ENCODE measurements at places on chromosomes 6 and 20.
A peak's percentile ranks its signal among the peaks of the same experiment; 100 is the strongest.

GRCh38 chr6:12806796-12807195, 90.2 kb downstream of the PHACTR1 start:
- DNase-seq = no peak

GRCh38 chr6:114068771-114069170, 97.8 kb upstream of the HDAC2 start:
- DNase-seq = no peak

DNA sequence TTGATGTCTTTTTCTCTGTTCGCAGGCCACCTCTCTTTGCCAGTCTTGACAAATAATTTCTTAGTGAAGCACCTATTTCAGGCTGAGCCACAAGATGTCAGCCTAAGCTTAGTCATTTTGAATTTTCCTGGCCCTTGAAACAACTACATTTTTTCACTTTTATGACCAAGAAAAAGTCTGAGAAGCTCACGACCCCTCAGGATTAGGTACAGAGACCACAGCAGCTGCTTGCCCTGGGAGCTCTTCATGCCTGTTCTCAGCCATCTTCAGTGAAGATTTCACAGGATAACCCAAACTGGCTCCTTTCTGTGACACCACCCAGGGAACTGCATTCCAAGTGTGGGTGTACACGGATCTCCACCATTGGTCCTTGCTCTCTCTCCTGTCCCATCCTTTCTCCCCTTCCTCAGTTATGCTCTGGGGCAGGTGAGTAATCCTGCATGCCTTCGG, 38.4 kb upstream of the SPTLC3 start:
- DNase-seq = peak; percentile 28

DNA sequence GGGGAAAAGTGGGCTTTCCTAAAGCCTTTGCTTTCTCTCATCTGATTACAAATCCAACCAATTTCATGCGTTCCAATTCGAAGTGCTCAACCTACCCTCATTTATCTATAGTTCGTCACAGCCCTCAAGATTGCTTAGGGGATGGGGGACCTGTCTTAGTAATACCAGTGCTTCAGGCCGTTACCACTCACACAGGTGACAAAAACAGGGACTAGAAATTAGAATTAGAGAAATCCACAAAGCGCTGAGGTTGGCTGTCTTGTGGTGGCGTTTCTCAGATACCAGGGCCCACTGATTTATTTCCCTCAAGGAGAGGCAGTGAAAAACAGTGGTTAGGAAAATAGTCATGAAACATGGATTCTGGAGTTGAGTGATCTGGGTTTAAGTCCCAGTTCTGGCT, 121.6 kb upstream of the SPACA1 start:
- no peak for DNase-seq

DNA sequence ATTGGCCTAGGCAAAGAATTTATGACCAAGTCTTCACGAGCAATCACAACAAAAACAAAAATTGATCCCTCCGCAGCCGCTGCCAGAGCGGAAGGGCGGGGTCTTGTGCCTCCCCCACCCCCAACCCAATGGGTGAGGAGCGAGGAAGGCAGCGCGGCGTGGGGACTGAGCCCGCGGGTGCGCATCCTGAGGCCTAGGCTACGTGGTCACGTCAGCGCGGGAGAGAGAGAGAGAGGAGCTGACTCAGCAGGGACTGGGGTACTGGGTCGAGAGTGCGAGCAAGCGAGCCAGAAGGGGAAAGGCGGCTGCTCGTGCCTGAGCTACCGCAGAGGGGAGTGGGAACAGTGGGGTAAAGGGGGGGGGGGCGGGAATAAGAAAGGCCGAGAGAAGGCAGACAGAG, 90.1 kb upstream of the FERMT1 start:
- DNase-seq = no peak

DNA sequence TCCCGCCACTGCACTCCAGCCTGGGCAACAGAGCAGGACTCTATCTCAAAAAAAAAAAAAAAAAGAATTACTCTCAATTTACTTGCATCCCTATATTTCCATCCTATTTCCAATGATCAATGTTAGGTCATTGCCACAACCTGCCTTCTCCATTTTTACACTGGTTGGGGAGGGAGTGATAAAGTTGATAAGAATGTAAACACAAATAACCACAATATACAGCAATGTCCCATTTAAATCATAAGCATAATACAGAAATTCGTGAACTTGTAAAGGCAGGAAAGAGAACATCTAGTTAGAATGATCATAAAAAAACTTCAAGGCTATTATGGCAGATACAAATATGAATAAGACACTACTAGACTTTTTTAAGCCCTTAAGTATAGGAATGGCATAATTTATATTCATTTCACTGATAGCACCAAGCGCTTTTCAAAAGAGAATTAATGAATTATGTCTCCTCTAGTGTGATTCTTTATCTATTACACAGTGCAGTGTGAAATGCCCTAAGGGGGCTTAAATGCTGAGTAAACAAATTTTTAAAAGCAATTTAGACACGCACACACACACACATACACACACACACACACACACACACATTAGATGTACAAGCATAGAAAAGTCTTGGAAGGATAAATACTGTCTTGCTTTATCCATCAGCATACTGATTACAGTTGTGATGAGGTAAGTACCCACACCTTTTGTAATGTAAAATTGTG, 33.5 kb upstream of the RAB23 start:
- no peak for DNase-seq

- peak; percentile 52 for DNase-seq
Measured at GRCh38 chr6:135438907-135439535, 58.5 kb downstream of the AHI1 start.

DNA sequence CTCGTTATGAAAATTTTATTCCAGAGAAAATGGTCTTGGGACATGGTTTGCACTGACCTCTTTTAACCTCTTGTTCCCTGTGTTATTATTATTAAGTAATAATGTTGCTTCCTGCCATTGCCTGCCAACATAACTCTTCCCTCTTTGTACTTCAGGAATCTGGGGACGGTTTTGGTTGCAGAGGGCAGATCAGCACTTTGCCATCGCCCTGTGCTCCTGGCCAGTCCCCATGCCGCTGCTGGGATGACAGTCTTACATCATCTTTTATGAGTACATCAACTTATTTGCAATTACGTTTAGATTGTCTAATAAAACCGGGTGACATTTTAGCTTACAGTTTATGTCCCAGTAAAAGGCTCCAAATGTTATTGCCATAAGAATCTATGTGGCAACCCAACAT, 157.2 kb downstream of the CDH26 start:
- no peak for DNase-seq

- DNase-seq = peak; percentile 81
Measured at GRCh38 chr6:53065266-53066076, at the start of gene FBXO9. Gene FBXO9 (plus strand): TSS chr6:53065404. CDS start chr6:53065790, 386 bp downstream.

- no peak for DNase-seq
Measured at GRCh38 chr6:134732763-134733162, 217.1 kb downstream of the ALDH8A1 start.

- DNase-seq = no peak
Measured at GRCh38 chr20:64136004-64136710, 28.1 kb upstream of the MYT1 start.

DNA sequence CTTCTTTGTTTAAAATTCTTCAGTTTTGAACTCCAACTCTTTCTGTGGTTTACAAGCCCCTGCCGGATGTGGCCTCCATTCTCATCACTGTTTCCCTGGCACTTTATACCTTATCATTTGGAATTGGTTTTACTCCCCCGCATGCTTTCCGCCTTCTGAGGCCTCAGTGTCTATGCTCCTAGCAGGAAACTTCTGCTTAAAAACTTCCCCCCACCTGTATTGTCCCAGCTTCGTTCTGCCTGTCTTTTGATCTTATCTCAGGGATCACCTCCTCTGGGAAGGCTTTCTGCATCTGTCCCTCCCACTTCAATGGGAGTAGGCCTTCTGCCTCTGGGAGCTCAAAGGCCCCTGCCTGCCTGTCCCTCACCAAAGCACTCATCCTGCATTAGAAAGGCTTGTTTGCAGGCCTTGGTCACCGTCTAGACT, 3.4 kb upstream of the ANGPT4 start:
- no peak for DNase-seq
